ENCODE measurements at places on chromosomes 16 and 17.

GRCh38 chr16:8342276-8342675, 248.0 kb downstream of the TMEM114 start:
- DNase-seq: no peak

DNA sequence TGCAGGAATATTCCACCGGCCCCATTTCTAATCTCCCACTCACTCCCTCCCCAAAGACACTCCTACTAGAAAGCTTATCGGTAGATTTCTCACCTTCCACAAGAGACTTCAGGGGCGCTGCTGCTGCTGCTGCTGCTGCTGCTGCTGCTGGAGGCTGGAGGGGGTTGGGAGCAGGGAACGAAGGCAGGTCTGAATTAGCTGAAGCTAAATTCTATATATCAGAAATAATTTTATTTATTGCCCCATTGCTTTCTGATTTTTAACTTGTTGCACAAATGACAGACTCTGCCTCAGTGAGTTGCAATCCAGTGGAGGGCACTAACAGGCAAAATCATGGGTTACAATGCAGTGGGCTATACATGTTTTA, 25.8 kb upstream of the HLF start:
- DNase-seq: peak; percentile 7

DNA sequence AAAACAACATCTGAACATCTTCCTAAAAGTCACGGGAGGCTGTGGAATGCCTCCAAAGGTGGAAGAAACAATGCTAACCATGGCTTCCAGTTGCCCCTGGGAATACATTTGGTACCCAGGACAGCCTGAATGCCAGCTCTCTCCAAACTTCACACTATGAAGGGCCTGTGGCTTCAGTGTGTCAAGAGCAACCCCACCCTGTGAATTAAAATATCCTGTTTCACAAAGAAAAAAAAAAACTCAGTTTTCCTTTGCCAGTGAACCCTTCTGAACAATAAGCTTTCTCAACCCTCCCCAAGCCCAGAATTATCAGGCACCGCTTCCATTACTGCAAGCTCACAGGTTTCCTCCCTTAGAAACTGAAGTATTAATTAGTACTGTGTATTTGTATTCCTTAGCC, 69.8 kb downstream of the SLC39A11 start:
- DNase-seq: no peak

GRCh38 chr17:43334738-43335402, 63.9 kb upstream of the ARL4D start:
- no peak for DNase-seq

DNA sequence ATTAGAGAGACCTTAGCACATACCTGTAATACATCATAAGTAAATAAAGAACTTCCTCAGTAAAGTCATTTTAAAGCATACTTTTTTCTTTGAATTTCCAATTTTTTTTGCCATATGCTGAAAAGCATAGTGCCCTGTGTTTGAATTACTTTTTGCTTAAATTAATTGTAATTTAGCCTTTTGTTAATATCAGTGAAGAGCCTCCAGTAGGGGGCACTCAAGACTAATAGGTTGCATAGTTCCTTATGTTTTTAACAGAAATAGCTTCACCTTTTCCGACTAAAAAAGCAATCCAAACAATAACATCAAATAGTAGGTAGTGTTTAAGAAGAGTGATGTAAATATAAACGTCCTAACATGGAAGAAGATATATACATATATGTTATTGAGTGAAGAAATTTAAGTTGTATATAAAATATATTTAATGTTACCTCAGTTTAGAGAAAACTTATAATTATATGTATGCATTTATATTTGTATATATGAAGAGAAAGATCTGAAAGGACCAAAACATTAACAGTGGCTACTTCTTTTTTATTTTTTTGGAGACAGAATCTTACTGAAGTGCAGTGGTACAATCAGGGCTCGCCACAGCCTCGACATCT, 18.6 kb downstream of the RAD51C start:
- peak; percentile 55 for DNase-seq

- peak; percentile 68 for DNase-seq
Measured at GRCh38 chr16:66364117-66364958, 2.2 kb upstream of the CDH5 start.

DNA sequence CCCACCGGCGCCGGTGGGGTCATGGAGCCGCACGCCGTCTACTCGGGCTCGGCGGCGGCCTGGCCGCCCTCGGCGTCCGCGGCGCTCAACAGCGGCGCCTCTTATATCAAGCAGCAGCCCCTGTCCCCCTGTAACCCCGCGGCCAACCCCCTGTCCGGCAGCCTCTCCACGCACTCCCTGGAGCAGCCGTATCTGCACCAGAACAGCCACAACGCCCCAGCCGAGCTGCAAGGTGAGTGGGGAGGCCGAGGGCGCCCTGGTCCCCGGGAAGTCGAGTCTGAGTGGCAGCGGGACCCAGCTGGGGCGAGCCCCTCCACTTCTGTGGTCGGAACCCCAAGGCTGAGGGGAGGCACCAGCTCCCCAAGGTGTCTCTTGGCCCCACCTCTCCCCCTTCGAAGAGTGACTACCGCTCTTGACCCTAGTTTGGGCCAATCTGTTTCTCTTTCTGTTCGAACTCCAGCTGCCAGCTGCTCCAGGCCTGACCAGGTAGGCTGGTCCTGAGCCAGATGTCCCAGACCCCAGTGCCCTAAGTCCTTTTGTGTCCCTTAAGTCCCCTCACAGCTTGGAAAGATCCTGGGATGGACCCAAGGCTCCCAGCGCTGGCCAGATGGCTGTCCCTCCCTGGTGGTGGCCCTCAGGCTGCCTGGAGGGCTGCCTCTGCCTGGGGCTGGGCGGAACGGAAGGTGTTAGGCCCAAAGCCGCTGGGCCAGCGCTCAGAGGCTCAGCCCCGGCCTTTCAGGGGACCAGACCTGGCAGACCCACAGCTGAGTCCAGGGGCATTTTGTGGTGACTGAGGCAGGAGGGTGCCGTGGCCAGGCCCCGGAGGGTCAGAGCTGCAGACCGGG, 1.2 kb downstream of the FOXF1 start:
- DNase-seq: no peak

- DNase-seq: no peak
Measured at GRCh38 chr16:801584-802363, 1.2 kb upstream of the GNG13 start.

DNA sequence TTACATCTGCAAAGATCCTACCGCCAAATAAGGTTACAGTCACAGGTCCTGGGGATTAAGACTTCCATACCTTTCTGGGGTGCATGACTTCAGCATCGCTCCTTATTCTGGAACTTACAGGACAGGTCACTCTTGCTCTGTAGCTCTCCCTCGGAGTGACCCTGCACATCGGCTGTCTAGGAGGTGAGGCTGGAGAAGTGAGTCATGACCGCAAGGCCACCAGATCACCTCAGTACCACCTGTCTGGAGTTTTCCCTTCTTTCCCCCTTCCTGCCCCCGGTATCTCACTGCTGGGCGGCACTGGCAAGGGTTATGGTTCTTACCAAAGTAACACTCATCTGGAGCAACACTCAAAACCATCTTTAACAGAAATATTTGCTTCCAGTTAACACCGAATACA, 374.8 kb downstream of the SLC39A11 start:
- no peak for DNase-seq

DNA sequence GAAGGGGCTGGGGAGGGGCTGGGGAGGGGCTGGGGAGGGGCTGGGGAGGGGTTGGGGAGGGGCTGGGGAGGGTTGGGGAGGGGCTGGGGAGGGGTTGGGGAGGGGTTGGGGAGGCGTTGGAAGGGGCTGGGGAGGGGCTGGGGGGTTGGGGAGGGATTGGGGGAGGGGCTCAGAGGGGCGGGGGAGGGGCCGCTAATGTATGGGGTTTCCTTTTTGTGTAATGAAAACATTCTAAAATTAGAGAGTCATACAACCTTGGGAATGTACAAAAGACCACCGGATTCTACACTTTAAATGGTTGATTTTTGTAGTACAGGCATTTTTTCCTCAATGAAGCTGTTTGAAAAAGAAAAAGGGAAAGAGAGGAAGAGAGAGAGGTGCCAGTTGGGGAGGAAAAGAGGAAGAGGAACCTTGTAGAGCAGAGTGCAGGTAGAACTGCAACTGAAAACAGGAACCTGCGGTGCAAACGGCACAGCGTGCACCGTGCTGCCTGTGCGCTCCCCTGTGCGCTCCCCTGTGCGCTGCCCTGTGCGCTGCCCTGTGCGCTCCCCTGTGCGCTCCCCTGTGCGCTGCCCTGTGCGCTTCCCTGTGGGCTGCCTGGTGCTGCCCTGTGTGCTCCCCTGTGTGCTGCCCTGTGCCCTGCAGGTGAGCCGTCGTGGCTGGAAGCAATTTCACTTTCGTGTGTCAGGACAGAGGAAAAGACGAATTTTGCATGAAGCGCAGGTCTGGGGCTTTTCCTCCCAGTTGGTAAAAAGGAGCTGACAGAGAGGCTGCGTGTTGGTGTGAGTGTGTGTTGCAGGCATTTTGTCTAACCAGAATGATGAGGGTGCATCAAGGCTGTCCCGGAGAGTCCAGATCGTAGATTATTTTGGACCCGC, 40.8 kb downstream of the METRNL start:
- DNase-seq: no peak

DNA sequence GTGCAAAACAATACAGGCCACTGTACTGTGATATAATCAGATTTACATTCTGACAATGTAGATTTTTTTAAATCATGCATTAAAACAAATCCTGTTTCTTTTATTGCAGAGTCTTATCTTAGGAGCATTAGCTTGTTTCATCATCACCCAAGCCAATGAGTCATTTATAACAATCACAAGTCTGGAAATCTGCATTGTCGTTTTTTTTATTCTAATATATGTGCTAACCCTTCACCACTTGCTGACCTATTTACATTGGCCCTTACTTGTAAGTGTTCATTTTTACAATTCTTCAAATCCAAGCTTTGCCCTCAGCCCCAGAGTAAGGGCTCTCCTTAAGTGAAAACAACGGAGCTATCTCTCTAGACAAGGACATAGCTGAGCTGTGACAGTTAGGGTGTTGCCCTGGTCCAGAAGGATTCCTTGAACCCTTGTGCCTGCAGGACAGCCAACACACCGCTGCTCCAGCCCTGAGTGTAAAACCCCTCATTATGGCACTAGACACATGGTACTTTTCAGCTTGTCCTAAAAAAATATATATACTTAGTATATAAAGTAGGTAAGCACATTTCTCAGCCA, 3.7 kb downstream of the CMTM1 start:
- DNase-seq: peak; percentile 55

GRCh38 chr17:78806451-78806850, 24.4 kb upstream of the CYTH1 start:
- no peak for DNase-seq

- no peak for DNase-seq
Measured at GRCh38 chr17:33459078-33459940, 166.2 kb upstream of the ASIC2 start.

Measured in GM03348 (cell line).